Stromal cell of bone marrow (primary cell): ENCODE measurements at places on chromosomes 7 and 10.

- no peak for DNase-seq
Measured at GRCh38 chr10:111595173-111595572, 518.3 kb downstream of the ADRA2A start.

DNA sequence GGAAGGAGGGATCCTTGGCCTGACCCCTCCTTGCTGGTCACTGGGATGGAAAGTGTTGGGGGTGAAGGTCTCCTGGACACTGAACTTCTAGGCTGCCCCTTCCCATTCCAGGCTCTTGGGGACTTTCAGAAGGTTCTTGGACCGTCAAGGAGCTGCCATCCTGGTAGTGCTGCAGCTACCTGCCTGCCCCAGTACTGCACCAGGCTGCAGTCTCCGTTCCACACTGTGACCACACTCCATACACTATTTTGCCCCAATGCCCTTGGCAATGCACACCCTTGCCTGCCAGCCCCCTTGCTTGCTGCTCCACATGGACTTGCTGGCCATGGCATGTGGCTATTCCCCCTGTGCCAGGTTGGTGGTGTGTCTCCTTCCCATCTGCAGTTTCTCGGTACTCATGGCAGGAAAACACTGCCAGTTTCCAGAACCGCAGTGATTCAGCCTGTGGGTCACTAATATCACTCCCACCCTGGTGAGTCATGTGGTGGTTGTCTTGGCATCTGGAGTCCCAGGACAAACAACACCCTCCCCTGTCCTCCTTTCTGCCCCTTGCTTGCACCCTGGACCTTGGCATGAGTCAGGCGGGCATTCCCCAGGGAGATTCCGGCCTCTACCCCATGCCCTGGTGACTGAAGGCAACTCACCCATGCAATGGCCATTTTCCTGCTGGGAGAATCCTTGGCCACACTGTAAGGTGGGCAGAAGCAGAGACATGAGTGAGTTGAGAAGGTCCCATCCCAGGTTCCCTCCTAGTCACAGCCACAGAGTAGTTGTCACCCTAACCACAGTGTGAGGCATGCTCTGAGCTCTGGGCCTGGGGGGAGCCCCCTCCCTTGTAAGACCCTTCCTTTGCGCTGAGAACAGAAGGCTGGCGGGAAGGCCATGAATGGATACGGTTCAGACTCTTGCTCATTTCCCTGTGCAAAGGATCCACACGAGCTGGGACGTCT lies 32.8 kb downstream of the GOLGA7B start:
- DNase-seq, result peak; percentile 97

GRCh38 chr10:3605882-3606281 lies 179.1 kb downstream of the KLF6 start:
- peak; percentile 40 for DNase-seq

DNA sequence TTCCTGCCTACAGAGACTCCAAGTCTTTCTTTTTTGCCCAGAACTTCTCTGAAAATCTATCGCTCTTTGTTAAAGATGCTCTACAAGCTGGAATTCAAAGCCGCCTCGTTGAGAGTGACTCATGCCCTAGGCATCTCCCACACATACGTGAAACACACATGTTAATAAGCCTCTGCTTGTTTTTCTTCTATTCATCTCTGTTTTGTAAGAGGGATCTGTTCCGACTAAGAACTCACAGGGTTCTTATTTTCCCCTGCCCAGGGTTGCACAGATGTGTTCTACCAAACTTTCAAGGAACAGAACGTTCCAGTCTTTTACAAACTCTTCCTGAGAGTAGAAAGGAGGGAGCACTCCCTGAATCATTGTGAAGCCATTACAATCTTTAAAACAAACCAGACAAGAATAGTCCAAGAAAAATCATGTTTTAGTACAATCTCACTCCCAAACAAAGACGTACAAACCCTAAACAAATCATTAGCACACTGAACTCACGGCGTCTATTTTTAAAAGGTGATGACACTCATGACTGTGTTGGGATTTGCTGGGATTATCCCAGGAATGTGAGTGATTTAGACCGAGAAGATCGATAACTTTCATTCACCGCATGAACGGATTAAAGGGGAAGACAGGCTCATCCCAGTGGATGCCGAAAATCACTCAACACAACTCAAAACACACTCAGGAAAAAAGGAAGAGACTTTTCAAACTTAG lies 55.3 kb upstream of the INPP5A start:
- no peak for DNase-seq

- DNase-seq, result peak; percentile 42
Measured at GRCh38 chr10:77926566-77927401, at the start of gene DLG5. Gene DLG5 (minus strand): TSS chr10:77926755. CDS start chr10:77926520, 235 bp downstream.

GRCh38 chr7:97819161-97819560 lies 53.0 kb downstream of the ASNS start:
- no peak for DNase-seq

GRCh38 chr7:112430649-112431048 lies 19.6 kb upstream of the IFRD1 start:
- no peak for DNase-seq

- no peak for DNase-seq
Measured at GRCh38 chr10:23094786-23095403, 484 bp upstream of the MSRB2 start.

DNA sequence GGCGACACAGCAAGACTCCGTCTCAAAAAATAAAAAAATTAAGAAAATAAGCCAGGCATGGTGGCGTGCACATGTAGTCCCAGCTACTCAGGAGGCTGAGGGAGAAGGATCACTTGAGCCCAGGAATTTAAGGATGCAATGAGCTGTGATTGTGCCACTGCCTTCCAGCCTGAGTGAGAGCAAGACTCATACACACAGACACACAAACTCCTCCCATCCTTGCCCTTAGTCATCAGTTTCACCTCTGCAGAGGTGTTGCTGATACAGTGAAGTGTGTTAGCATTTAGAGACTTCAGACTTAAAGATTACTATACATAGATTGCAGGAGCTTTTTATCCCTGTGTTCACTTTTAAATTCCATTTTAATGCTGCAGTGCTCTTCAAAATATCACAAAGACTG lies 5.5 kb upstream of the H2AZ2 start:
- DNase-seq, result no peak

GRCh38 chr7:108358553-108358952 lies 97.7 kb downstream of the NRCAM start:
- DNase-seq, result peak; percentile 16
